ENCODE measurements at places on chromosomes 5 and 9. TPM values are rescaled to one million over a fixed set of nuclear protein-coding genes. Genes with fewer than 3 reads are reported as not detected.
A peak's percentile ranks its signal among the peaks of the same experiment; 100 is the strongest.

- DNase-seq, result no peak
Observed at GRCh38 chr5:179823937-179824744, 3.4 kb downstream of the SQSTM1 start.

GRCh38 chr9:99606957-99607356, 214.7 kb upstream of the NR4A3 start:
- DNase-seq, result peak; percentile 20

DNA sequence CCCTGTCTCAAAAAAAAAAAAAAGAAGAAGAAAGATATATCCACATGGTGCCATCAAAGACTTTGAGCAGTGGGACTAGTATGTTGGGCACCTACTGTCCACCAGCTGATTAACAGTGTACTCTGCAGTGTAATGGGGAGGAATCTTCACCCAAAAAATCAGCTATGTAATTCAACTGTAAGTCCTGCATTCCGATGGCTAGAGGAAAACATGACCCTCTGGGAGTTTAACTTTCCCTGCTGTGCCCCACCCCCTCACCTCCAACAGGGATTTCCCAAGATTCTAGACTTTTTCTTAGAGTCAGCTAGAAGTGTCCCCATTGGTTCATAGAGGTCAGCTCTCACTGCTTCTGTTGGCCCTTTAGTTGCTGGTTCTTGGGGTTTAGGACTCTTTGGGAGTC, 221.2 kb upstream of the CLINT1 start:
- no peak for DNase-seq

- DNase-seq, result no peak
Observed at GRCh38 chr9:131810351-131811170, 70.7 kb upstream of the RAPGEF1 start.

DNA sequence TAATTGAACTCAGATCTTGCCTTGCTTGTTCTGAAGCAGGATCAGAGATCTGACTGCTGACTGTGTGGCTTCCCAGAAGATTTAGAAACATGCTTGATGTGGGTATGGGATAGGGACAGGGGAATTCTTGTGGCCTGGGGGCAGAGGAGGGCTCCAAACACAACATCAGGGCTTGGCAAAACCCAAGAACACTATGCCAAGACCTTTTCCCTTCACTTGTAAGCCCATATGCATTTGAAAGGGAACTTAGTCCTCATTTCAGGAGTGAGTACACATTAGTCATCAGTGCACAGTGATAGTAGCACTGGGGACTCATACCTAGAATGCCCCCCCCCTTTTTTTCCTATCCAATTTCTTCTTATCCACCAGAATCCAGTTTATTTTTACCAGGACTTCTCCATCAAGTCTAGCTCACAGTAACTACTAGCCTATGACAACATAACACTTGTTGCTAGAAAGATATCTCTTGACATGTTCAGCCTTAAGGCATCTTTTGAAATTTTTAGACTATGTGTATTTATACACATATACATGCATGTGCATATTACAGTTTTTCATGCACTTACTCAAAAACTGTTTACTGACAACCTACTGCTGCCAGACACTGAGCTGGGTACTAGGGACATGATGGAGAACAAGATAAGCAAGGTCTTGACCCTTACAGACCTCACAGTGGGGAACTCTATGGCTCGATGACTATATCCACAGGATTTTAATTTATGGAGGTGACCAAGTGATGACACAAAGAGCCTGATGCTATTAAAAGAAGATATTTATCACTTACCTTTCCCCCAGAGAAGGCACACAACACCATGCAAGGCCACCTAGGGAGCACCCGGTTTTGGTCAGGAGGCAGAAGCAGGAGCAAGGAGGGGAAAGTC, 158.3 kb upstream of the MAP3K1 start:
- DNase-seq, result no peak

- no peak for DNase-seq
Observed at GRCh38 chr5:35671541-35672295, 54.1 kb downstream of the SPEF2 start.

DNA sequence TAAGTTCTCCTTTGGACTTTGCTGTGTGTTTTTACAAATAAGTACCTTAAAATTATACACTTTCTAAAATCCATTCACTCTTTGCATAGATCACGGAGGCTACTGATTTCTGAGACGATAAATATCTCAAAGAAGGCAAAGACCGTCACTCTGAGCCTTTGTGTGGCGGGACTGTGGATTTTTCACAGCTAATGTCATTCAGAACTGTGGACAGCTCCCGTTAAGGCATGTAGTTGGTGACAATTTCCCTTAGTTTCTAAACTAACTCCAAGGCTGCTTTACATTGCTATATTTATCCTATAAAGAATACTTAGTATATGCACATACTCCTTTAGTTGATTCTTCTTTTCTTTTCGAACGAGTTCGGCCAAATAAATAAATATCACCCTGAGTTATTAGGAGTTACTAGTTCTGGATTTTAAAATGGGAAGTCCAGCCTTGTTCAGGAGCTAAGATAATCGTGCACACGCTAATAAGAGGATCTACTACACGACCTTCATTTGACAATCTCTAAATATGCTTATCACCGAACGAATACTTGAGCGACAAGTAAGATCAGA, 1.8 kb downstream of the HCN1 start:
- no peak for DNase-seq

DNA sequence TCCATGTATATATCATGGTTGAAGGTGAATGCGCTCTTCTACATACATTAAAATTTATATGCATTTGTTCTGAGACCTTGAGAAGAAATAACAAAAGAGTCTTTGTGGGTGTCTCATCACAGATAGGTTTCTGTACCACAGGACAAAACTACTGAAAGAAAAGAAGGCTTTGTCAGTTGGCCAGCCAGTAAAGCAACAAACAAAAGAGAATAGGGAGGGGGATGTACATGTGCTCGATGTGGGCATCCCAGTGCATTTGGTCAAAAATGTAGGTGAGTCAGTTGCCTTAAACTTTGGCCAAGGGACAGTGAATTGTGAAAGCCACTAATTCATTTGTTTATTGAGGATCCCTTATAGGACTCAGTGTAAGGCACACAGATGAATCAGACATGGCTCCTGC, 13.3 kb downstream of the RBM18 start:
- DNase-seq, result no peak

DNA sequence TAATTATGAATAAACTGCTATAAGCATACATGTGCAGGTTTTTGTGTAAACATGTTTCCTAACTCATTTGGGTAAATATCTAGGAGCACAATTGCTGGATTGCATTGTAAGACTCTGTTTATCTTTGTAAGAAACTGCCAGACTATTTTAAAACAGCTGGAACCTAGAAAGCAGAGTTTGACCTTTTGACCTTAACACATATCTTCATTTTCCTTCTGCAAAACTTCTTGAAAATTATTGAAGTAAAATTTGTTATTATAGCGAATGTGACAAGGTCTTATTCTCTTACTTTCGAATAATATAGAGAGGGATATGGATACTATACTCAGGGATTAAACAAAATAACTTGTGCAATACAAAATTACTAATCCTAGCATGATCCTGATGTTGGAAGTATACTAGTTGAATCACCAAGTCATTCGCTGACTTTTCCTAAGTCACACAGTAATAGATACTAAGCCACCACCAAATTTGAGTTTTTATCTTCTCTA, 3.2 kb upstream of the ANXA1 start:
- DNase-seq, result no peak

- DNase-seq, result no peak
Observed at GRCh38 chr5:9239071-9239470, 306.8 kb downstream of the SEMA5A start.

- no peak for DNase-seq
Observed at GRCh38 chr5:153802050-153802821, 236.5 kb downstream of the FAM114A2 start.

DNA sequence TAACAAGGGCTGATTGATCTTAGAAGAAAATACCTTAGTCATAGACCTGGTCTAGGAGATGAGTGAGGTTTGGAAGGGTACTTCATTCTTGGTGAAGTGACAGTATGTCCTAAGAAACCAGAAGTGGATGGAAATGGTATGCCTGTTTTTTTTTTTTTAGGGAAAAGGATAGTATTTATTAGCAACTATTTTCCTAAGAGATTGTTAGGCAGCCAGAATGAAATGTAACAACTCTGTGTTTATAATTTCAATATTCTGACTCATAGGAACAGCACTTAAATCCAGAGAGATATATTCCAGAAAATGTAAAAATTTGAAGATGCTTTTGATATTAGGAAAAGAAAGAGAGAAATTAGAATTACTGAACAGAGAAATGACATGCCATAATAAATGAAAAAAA, 21.2 kb upstream of the ARL14EPL start:
- no peak for DNase-seq

DNA sequence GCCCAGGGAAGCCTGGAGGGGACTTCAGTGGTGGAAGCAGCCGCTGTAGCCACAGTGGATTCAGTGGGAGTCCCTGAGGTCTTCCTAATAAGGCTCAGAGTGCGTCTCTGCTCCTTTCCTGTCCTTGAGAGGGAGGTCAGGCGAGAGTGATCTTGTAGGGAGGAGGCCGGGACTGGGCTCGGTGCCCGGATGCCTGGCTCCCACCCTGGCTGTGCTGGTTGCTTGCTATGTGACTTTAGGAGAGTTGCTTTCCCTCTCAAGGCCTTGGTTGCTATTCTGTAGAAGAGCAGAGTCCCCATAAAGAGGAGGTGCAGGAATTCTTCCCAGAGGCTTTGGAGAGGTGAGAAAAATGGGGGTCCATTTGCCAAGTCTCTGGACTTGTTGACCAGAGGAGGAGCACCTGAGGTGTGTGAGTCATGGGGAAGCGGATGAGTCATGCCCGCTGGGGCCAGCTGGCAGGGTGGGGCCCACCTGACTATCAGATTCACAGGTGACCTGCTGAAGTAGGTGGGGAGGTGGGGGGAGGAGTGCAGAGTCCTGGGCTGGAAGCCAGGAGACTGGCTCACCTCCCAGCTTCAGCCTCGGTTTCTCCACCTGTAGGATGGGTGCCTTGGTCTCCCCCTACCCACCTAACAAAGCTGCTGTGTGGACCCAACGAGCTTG, 13.8 kb downstream of the GSN start:
- DNase-seq, result no peak

- no peak for DNase-seq
Observed at GRCh38 chr5:37777432-37778130, 62.3 kb downstream of the GDNF start.

- DNase-seq, result no peak
Observed at GRCh38 chr5:127634007-127634406, 14.9 kb upstream of the CTXN3 start.

DNA sequence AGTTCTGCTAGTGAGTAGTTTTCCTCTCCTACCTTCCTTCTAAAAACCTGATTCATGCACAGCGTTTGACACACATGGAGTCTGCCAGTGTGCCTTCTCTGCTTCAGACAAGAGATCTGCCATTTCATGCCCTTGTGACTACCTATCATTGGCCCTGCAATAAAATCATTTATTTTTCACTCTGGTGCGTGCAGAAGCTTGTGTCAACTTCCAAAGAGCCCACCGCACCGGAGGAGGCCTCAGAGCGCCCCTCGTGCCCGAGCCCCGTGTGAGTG, 13.7 kb downstream of the HNRNPH1 start:
- no peak for DNase-seq

GRCh38 chr5:122847687-122848081, 2.3 kb downstream of the SNX24 start:
- DNase-seq, result no peak

GRCh38 chr9:133754187-133754586, 16.0 kb upstream of the SARDH start:
- no peak for DNase-seq

DNA sequence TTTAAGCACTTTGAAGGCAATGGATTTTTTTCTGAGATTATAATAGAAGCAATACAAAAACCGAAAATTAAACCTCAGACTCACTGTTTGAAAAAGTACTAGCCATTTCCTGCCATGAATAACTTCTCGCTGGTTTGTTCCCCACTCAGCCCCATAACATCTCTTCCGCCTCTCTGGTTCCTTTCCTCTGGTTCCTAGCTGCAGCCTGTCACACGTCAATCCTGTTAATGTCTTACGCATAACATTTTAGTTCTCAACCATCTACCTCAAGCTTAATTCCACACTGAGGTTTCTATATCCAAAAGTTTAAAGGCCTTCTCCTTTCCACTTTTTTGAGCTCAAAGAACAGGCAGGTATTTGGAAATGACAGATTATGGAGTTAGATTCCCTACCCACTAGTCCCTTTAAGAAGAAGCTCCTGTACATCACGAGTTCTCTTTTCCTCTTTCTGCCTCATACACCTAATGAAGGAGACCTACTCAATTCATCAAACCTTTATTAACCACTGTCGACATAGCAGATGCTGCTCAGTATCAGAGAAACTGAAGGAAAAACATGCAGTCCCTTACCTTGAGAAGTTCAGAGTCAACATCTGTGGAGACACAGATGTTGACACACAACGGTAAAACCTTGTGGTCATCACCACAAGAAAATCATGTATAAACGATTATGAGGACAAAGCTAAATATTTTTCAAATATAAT, 243.0 kb upstream of the PTGER4 start:
- no peak for DNase-seq

DNA sequence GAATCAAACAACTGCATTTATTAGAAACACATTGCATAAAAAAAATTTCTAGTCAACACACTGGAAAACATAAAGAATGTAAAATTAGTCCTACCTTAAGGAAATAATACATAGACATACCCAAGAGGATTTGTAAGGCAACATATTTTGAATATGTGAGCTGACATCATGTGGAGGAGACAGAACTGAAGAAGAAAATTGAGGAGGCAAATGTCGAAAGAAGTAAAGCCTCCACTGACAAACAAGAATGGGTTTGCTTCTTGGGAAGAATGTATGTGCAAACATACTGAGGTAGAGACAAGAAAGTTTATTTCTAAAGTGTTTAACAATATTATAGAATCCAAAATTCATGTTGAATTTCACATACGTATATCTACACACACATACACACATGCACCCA, 363.0 kb upstream of the PDE4D start:
- DNase-seq, result no peak

- no peak for DNase-seq
Observed at GRCh38 chr5:150310246-150310645, 7.5 kb upstream of the ARSI start.

Gene C5orf63
- 3.6 TPM for polyA plus RNA-seq

Gene TRAF1
- polyA plus RNA-seq, result 1.2 TPM

Gene OGN
- polyA plus RNA-seq, result 0.03 TPM

Gene PCDHB16
- polyA plus RNA-seq, result 2.7 TPM

Gene GABRG2
- polyA plus RNA-seq, result not detected

Gene SLC6A18
- not detected for polyA plus RNA-seq
